Naive thymus-derived CD8-positive, alpha-beta T cell (primary cell): ENCODE measurements at places on chromosomes 12 and 14.

DNA sequence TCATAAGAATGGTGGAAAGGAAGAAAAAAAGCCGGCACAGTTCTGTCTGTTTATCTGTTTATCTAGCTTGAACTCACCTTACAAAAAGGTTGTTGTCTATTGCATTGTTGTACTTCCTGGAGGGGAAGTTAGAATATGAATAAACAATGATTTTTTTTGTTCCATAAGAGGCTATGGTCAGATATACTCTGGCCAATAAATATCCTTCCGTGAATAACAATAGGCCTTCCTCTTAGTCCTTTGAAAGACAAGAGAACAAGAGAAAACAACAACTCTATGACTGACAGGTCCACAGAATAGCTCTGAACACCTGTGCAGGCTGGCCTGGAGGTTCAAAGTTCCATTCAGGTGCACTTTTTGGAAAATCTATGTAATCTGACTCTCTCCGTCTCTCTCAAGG lies 192.8 kb upstream of the KRR1 start:
- no peak for DNase-seq

DNA sequence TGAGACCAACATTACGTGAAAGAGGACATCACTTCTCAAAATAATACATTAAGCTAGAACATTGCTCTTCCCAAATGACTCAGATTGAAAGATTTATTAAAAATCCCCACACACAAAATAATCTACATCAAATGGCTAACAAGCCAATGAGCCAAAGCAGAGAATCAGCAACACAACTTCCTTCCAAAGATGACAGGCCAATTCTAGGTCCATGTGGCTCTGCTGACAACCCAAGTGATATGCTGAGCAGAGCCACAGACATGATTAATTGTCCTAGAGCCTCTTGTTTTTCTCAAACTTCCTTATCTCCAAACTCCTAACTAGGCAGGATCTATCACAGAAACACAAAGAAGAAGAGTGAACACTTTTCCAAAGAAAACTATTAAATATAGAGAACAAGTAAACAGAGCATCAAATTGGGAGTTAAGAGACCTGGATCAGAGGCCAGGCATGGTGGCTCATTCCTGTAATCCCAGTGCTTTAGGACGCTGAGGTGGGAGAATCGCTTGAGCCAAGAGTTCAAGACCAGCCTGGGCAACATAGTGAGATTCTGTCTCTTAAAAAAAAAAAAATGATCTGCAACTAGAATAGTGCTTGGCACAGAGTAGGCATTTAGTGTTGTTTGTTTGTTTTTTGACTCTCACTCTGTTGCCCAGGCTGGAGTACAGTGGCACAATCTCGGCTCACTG lies 38.5 kb downstream of the SENP1 start:
- no peak for DNase-seq

- no peak for DNase-seq
Observed at GRCh38 chr12:111359231-111359913, 9.5 kb downstream of the PHETA1 start.

GRCh38 chr12:103841690-103842584 lies 903 bp upstream of the NT5DC3 start:
- peak; percentile 20 for DNase-seq

DNA sequence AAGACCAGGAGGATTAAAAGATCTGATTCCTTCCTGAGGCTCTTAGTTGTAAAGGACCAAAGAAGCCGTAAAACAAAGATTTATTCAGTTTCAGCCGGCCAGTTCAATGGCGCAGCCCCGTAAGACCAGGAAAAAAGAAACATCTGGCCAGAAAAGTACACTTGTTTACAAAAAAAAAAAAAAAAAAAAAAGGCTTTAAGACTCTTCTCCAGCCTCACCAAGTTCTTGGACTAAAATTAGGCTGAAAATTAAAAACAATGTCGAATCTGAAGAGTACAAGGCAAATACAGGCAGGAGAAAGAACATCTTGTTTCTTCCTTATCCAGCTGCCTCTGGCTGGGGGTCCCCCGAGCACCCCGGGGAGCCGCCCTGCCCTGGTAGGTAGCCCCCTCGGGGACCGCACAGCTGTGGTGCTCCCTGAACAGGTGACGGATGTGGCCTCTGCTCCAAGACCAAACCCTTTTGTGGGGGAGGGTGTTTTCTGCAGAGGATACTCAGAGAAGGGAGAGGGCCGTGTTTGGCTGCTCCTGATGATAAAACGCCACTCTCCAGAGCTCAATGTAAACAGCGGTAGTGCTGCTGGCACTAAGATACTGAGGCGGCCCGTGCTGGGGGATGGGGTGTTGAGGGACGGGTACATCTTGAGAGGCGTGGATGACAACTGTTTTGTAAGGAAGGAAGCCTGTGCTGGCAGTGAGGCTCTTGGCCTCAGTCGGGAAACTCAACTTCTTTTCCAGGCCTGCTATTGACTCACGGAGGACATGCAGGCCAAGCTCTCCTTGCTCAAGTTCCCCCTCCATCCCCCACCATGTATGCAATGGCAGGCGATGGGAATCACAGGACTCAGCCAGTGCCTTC lies 201.0 kb upstream of the DIO3 start:
- DNase-seq = no peak

- no peak for DNase-seq
Observed at GRCh38 chr14:59897757-59898383, 22.1 kb upstream of the LRRC9 start.

DNA sequence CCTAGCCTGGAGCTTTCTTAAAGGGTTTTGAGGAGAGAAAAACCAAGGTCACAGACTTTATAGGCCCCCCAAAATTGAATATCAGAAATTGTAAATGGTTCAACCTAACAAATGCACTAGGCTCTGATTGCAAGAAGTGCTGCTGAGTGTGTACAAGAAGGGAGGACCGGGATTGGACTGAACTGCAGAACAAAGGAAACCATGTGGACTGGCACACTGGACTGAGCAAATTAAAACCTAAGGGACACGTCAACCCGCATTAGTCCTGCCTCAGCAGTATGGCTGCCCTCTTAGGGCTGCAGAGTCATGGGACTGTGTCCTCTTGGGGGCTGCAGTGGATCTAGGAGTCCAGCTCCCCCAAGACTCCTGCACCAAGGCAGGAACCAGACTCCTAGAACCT lies 842 bp upstream of the CISTR start:
- DNase-seq = no peak

DNA sequence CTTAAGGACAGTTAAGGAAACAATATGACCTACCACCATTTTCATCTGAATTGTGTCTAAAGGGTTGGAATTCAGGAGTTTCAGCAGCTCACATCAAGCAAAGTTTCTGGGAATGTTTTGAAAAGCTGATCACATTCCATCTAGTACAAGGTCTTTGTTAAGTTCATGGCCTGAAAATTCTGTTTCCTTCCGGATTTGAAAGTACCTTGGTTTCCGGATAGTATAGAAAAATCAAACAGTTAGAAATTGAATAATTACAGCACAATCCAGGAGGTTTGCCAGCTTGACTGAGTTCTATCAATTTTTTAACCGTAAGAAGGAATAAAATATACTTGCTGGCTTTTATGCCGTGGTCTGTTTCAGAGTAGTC lies 136.5 kb downstream of the HMGA2 start:
- DNase-seq = no peak

- DNase-seq = no peak
Observed at GRCh38 chr12:92989715-92990484, 60.8 kb upstream of the EEA1 start.
